ENCODE measurements at places on chromosomes 11 and 22. TPM values are rescaled to one million over a fixed set of nuclear protein-coding genes. Genes with fewer than 3 reads are reported as not detected.
A peak's percentile ranks its signal among the peaks of the same experiment; 100 is the strongest.

- DNase-seq: no peak
Measured at GRCh38 chr22:45686004-45686403, 14.4 kb downstream of the ATXN10 start.

DNA sequence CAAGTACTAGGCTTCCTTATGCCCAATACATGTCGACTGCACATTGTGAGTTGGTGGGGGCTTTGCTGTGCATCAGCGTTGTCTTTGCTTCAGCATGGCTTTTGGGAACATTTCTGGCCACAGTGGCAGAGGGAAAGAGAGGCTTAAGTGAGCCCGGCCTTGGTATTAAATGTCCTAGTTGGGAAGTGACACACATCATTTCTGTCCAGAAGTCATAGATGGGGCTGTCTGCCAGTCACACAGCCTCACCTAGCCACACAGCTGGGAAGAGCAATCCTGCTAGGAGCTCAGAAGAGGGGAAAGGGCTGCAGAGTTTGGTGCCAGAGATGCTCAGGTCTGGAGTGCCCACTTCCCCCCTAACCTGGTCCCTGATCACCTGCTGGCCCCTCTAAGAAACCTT is 27.6 kb downstream of the TREH start:
- no peak for DNase-seq

DNA sequence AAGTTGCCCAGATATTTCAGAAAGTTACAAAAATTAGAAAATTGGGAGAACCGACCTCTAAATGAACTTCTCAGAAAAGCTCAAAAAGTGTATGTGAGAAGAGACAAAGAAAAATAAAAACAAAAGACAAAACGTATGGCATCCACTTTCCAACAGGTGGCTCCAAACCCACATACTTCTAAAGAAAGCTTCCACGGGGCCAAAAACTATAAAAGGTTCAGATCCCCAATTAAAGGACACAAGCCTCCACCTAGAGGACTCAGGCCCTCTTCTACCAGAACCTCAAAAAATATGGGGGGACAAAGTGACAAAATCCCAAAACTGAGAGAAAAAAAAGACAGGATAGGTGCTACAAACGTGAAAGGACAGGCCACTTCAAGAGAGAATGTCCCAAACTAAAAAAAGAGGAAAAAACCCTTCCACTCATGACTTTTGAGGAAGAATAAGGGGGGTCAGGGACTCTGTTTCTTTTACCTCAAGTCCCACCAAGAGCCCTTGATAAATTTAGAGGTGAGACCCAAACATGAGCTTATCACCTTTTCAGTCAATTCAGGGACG is 8.8 kb downstream of the SCGB2A1 start:
- DNase-seq: no peak

DNA sequence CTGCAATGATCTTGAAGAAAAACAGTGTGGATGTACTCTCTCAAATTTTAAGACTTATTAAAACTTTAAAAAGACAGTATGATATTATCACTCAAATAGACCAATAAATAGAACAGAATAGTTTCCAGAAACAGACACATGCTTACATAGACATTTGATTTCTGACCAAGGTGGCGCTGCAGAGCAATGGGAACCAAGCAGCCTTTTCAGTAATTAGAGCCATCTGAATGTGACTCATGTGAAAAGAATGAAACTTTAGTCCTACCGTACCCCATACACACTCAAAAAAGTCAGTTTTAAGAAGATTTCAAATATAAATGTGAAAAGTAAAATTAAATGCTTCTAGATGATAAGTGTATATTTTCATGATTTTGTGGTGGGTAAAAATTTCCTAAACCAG is 74.2 kb upstream of the MS4A8 start:
- peak; percentile 81 for DNase-seq

- DNase-seq: no peak
Measured at GRCh38 chr11:1931341-1932104, 12.0 kb downstream of the TNNT3 start.

The VPS26B gene
- total RNA-seq: 31.2 TPM

- no peak for DNase-seq
Measured at GRCh38 chr11:70628855-70629844, 230.8 kb downstream of the CTTN start.

DNA sequence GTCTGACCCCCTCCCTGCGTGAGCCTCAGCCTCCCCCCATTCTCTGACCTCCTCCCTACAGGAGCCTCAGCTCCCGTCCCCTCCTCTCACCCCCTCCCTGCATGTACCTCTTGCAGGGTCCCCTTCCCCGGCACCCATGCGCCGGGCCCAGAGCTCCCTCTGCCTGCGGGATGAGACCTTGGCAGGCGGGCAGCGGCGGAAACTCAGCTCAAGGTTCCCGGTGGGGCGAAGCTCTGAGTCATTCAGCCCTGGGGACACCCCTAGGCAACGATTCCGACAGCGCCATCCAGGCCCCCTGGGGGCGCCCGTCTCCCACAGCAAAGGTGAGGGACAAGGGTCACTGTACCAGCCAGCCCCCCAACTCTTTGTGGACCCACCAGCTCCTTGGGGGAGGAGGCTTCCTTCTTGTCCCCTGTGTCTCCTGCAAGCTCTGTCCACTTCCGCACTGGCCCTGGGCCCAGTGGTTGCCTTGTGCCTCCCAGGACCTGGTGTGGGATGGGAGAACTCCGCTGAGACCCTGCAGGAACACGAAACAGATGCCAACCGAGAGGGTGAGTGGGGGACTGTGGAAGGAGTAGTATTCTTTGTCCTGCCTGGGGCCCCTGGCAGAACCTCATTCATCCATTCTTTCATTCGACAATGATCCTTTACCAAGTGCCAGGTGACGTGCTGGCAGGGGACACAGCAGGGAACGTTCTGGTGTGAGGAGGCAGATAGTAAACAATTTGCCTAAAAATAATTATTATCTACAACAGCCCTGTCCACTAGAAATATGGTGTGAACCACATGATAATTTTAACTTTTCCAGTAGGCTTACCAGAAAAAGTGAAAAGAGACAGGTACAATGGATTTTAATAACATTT is 3.7 kb upstream of the RPS6KA4 start:
- peak; percentile 94 for DNase-seq

The OR4A16 gene
- not detected for total RNA-seq

- DNase-seq: peak; percentile 67
Measured at GRCh38 chr11:126411971-126412381, 56.5 kb downstream of the ST3GAL4 start.

- no peak for DNase-seq
Measured at GRCh38 chr11:47331454-47332302, 20.8 kb downstream of the MYBPC3 start.

DNA sequence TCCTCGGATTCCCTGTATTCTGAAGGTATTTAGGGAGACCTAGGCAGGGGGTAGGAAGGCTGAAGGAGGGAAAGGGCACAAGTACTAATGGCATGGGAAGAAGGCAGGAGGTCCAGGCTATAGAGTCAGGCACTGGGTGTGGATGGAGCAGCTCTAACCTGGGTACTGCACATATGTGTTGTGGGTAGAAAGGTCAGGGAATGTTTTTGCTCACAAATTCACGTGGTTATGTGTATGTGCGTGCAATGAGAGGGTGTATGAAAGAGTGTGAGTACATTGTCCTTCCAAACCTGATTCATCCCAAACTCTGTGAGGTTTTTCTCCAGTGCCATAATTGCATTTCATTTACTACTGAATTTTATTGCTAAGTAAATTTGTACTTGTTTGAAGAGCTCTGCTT is 23.2 kb downstream of the DNHD1 start:
- no peak for DNase-seq

The RIC3 gene
- total RNA-seq: 23.6 TPM

- no peak for DNase-seq
Measured at GRCh38 chr11:112620621-112621394, 340.4 kb upstream of the NCAM1 start.

GRCh38 chr11:58639669-58640068 is 17.2 kb downstream of the CNTF start:
- no peak for DNase-seq

GRCh38 chr11:2923446-2924375 is 5.5 kb downstream of the PHLDA2 start:
- DNase-seq: no peak

The SLC22A9 gene
- not detected for total RNA-seq

DNA sequence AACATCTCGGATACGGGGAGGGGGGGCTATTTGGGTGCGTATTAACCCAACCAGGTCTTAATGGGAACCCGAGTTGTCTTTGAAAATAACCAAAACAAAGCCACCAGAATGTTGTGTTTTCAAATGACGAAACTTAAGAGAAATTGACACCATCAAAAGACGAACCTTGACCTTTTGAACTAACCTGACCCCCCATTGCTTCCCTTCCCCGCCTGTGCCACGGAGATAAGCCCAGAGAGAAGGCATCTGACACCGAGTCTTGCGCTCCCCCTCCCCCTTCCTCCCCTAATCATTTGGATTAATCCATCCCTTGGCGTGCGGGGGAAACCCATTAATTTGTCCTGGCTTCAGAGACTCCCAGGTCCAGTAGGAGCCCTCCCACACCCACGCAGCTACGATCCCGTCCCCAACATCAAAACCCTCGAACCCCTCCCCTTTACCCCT is 4.5 kb upstream of the GCAT start:
- peak; percentile 78 for DNase-seq

DNA sequence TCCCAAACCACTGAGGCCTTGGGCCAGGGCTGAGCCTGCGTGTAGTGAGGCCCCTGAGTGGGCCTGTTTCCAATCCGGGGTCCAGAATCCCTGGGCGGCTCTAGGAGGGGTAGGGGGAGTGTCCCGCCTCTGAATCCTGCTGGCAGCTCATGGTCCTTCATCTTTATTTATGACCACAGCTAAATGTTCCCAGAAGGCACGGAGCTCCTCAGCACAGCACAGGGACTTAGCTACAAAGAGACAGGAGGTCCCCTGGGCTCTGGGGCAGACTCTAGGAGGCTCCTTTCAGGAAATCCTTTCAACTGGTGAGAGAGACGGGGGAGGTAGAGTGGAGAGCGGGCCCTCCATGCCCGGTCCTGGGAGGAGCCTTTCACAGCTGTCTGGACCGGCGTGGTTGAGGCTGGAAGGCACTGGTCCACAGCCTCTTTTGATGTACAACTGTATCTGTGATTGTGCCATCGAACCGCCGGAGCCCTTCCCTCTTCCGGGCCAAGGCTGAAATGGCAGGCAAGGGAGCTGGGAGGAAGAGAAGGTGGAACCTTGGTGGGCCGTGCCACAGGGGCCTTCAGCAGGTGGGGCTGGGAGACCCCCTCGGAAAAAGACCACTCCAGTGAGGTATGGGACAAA is 46.8 kb downstream of the SCUBE1 start:
- DNase-seq: no peak

DNA sequence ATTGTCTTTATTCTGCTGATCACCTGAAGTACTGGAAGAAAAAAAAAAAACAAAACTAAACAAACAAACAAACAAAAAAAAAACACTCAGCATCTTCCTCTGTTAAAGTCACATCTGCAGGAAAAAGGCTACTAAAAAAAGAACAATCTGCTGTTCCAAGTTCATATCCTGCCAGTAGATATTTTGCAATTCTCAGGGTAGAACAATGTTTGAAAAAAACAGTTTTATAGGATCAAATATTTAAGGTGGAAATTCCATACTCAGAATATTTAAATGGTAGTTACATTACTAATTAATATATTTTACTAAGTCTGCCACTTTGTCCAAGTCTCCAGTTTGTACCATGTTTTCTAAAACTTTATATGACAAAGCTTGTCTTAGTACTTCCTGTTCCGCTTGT is 175.2 kb downstream of the SBF2 start:
- DNase-seq: no peak

The BAIAP2L2 gene
- 3.3 TPM for total RNA-seq

All from endodermal cell (in vitro differentiated cells).